ENCODE measurements at places on chromosomes 13 and 19.

GRCh38 chr13:99406799-99407201 lies 94.5 kb upstream of the TM9SF2 start:
- DNase-seq: no peak
- no peaks in the 10 kb centered on the region for H3K4me1 ChIP-seq
- H3K36me3 ChIP-seq: no peaks in the 10 kb centered on the region
- peaks cover 19% of the 10 kb centered on the region for H3K27me3 ChIP-seq
- H3K27ac ChIP-seq: no peak overlapping the region

- H3K4me3 ChIP-seq: no peak overlapping the region
- no peaks in the 10 kb centered on the region for H3K4me1 ChIP-seq
- H3K36me3 ChIP-seq: no peaks in the 10 kb centered on the region
- DNase-seq: no peak
- H3K27me3 ChIP-seq: no peaks in the 10 kb centered on the region
- no peak overlapping the region for H3K27ac ChIP-seq
These were observed 3.7 kb downstream of the CEACAM16 start for GRCh38 chr19:44702551-44703176.

DNA sequence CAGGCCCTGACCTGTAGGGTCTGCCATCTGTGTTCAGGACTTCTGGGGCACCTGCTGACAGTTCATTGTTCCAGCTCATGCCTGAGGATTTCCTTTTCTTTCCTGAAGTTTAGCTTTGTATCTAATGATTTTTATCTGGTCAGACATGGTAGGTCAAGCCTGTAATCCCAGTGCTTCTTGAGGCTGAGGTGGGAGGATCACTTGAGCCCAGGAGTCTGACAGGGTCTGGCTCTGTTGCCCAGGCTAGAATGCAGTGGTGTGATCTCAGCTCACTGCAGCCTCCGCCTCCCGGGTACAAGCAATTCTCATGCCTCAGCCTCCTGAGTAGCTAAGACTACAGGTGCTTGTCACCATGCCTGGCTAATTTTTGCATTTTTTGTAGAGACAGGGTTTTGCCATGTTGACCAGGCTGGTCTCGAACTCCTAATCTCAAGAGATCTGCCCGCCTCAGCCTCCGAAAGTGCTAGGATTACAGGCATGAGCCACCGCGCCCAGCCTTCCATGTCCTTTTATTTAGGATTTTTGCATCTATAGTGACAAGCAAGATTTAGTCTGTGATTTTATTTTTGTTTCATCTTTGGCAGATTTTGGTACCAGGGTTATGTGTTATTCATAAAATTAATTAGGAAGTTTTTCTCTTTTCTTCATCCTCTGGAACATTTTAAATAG lies 33.2 kb downstream of the CHST8 start:
- DNase-seq: no peak
- H3K36me3 ChIP-seq: peaks cover 6% of the 10 kb centered on the region
- peaks cover 3% of the 10 kb centered on the region for H3K4me1 ChIP-seq

- no peaks in the 10 kb centered on the region for H3K36me3 ChIP-seq
- DNase-seq: no peak
- no peak overlapping the region for H3K4me3 ChIP-seq
These were observed 143.2 kb upstream of the ZNF507 start for GRCh38 chr19:32202244-32202643.

DNA sequence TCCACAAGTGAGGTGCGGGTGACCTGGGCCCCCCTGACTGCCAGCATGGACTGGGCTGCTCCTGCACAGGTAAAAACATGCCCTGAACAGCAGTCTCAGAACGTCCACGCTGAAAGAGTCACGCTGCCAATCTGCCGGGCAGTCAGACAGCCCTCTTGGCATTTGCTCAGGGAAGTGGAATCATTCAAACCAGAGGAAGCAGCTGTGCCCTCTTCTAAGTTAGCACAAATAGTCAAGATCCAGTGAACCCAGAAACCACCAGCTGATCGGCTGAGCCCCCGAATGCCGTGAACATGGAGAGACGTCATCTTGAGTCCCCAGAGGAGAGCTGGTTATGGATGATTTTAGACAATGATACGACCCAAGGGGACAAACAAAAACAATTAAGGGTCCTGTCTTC lies 34.4 kb downstream of the KLF2 start:
- no peak overlapping the region for H3K27ac ChIP-seq
- DNase-seq: no peak
- H3K4me3 ChIP-seq: no peak overlapping the region
- peaks cover 18% of the 10 kb centered on the region for H3K36me3 ChIP-seq
- no peaks in the 10 kb centered on the region for H3K27me3 ChIP-seq
- H3K4me1 ChIP-seq: peaks cover 6% of the 10 kb centered on the region

DNA sequence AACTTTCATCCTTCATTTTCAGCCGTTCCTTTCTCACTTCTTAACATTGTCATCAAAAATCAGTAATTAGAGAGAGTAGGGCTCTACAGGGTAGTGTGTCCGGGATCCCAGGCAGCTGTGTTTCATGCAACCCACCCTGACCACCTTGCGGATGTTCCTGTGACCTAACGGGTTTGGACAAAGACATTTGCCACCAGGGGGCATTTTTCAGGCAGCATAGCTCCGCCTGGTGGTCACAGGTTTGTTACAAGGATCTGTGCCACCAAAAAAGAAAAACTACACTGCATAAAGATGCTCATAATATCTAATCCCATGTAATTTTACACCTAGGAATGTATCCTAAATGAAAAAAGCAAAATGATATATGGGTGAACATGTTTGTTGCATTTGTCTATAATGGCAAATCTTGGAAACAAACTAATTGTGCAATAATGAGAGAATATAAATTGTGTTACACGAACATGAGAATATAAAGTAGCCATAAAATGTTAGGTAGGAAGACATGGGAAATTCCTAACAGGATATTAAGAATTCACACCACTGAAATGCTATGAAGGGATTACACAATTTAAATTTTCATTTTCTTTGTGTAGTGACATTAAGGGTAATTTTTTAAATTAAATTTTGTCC lies 123.0 kb downstream of the SLC7A1 start:
- peaks cover 6% of the 10 kb centered on the region for H3K4me1 ChIP-seq
- H3K4me3 ChIP-seq: no peak overlapping the region
- H3K27me3 ChIP-seq: peaks cover 9% of the 10 kb centered on the region
- no peak overlapping the region for H3K27ac ChIP-seq
- no peaks in the 10 kb centered on the region for H3K36me3 ChIP-seq
- DNase-seq: no peak

DNA sequence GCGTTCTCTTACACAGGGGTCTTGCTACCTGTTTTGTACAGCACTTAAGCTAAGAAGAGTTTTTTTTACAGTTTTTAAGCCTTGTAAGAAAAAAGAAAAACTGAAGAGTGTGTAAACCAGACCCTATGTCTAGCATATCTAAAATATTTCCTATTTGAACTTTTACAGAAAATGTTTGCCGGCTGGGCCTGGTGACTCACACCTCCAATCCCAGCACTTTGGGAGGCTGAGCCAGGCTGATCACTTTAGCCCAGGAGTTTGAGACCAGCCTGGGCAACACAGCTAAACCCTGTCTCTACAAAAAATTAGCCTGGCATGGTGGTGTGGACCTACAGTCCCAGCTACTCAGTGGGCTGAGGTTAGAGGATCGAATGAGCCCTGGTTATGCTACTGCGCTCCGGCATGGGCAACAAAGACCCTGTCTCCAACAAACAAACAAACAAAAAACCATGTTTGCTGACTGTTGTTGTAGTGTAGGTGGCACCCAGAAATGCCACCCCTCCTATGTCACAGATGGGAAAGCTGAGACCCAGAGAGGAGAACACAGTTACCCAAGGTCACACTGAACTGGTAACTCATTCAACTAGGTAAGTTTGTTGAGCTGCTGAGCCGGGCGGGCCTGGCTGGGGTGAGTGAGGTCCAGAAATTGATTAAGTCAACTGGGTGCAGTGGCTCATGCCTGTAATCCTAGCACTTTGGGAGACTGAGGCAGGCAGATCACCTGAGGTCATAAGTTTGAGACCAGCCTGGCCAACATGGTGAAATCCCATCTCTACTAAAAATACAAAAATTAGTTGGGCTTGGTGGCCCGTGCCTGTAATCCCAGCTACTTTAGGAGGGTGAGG lies 1.9 kb upstream of the VASP start:
- H3K4me3 ChIP-seq: peak overlapping the region; percentile 91
- no peak for DNase-seq
- H3K27ac ChIP-seq: peak overlapping the region; percentile 72
- no peaks in the 10 kb centered on the region for H3K36me3 ChIP-seq

DNA sequence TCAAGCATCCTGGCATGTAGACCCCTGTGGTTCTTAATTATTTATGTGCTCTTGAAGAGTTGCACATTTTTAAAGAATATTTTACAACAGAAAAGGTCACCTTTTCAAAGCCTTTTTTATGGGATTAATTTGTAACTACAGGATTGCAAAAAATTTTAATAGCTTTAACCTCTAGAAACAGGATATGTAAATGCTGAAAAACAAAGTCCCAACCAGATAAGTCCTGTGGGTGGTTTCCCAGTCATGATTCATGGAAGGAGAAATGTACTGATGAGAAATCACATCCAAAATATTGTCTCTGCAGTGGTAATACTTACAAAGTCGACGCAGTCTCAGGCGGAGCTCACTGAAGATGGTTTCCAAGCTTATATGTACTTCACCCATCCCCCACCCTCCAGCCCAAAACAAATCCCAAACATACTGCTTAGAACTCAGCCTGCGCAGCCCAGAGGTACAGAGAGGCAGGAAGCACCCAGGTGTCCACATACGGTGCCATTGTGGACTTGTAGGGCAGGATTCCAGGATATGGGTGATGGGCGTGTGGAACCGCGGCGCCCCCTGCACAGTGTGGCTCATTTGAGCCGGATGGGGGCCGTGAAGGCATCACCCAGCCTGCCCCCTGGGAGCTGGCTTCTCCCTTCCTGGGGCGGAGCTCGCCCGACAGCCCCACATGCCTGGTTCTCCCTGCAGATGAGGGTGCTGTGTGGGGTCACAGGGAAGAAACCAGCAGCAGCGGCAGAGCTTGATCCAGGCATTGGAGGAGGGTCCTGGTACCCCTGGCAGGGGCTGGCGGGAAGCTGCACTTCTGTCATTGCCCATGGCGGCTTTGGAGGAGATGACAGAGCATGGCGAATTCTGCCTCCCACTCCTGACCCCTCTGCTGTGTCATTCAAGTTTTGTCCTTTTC lies 101.2 kb downstream of the ATP11A start:
- H3K27ac ChIP-seq: no peak overlapping the region
- H3K4me1 ChIP-seq: no peaks in the 10 kb centered on the region

GRCh38 chr13:99982036-99982730 lies 599 bp downstream of the ZIC2 start:
- no peak overlapping the region for H3K4me3 ChIP-seq
- H3K27ac ChIP-seq: no peak overlapping the region
- peaks cover 79% of the 10 kb centered on the region for H3K27me3 ChIP-seq

DNA sequence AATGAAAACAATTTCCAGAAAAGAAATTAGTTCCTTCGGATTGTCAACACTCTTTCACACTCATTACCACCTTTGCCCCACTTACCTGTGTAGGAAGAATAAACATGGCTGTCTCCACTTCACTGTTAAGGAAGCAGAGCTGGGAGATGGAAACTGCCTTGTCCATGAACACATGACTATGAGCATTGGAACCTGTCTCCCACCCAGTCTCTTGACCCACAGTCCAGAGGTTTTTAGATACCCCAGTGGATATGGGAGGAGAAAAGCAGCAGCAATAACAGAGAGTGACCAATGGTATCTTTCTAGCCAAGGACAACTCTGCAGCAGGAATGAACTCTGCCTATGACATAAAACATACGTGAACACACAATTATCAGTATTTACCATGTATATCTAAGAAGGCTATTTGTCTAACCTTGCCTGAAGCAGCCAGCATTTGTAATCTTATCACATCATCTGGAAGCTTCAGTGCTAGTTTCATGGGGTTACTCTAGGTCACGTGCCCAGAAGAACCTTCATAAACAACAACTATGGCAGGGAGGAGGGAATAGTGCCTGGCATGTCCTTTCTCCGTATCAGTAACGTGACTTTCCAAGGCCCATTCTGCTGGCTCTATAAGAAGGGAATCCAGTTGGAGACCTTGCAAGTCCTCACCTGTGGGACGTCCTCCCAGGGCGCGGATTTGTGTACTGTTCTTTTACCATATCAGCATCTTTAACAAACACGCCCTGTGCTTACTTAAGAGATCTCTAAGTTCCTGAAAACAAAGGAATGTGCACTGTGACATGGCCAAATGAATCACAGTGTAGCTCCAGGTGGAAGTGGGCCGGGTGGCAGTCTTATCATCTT lies 221.8 kb upstream of the UBL3 start:
- H3K4me1 ChIP-seq: peaks cover 4% of the 10 kb centered on the region
- H3K27me3 ChIP-seq: no peaks in the 10 kb centered on the region
- no peaks in the 10 kb centered on the region for H3K36me3 ChIP-seq
- H3K4me3 ChIP-seq: no peak overlapping the region
- DNase-seq: no peak

- no peak overlapping the region for H3K27ac ChIP-seq
- H3K27me3 ChIP-seq: no peaks in the 10 kb centered on the region
- no peak for DNase-seq
These were observed 1065.8 kb upstream of the SPRY2 start for GRCh38 chr13:81406639-81407292.

DNA sequence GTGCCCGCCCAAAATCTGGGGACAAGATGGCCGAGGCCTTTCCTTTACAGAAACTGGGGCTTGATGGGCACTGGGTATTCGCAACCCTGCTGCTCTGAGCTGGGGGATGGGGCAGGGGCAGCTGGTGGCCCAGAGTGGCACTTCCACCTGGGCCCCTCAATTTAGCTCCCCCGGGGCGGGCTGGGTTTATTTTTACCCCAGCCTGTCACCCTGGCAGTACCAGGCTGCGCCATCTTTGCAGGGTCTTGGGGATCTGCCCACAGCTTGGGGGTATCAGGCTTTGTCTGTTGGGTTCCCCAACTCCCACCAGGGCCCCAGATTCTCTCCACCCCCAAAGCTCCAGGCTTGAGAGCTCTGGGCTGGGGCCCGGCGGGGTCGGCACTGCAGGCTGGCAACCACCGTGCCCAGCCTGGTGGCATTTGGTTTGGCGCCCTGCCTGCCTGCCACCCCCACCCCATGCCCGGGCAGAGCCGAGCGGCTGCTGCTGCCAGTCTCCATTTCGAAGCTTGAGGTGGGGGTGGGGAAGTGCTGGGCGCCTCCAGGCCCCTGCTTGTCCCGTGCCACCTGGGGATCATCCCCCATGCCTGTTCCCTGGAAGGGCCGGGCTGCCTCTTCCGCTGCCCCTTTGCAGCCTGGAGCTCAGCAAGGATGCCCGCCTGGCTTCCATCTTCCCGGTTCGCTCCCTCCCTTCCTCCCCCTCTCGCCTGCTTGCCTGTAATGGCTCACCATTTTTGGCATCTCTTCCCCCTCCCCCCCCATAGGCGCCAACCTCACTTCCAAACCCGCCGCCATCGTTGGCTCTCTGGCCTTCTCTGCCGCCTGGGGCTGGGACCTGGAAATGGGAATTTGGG lies 11.4 kb downstream of the NFIX start:
- H3K4me3 ChIP-seq: no peak overlapping the region
- H3K36me3 ChIP-seq: peaks cover 19% of the 10 kb centered on the region
- no peak for DNase-seq
- no peak overlapping the region for H3K27ac ChIP-seq
- H3K27me3 ChIP-seq: peaks cover 86% of the 10 kb centered on the region

GRCh38 chr19:4345342-4346019 lies 2.1 kb downstream of the MPND start:
- peak overlapping the region; percentile 54 for H3K4me3 ChIP-seq
- H3K27me3 ChIP-seq: peaks cover 2% of the 10 kb centered on the region
- H3K4me1 ChIP-seq: peaks cover 10% of the 10 kb centered on the region
- H3K27ac ChIP-seq: no peak overlapping the region
- no peak for DNase-seq
